Heart right ventricle (tissue), 16 donors: ENCODE measurements at places on chromosomes 3 and 15. TPM values are rescaled to one million over a fixed set of nuclear protein-coding genes. Genes with fewer than 3 reads are reported as not detected.

- DNase-seq, result peak; percentile 55
These were observed 3.4 kb upstream of the RFTN1 start for GRCh38 chr3:16516695-16517481.

DNA sequence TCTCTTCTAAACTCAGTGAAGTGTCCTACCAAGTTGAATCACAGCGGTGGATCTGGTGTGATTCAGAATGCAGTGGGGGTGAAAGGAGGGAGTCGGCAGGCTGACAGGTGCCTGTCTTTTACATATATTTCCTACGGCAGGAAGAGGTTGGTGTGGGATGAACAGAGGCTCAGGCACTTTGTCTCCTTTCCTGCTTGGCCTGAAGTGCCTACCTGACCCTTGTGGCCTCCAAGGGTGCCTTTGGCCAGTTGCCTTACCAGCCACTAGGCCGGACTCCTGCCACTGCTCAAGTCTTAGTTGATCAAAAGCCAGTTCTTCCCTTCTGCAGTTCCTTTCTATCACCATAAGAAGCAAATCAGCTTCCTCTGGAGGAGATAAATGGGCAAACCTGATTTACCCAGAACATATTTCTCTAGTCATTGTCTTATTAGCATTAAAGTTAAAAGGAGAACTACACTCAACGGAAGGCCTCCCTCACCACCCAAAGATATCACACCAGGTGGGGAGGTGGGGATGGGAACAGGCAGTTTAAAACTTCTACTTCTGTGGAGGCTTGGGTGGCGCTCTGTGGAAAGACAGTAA, 52.1 kb downstream of the CRTC3 start:
- no peak for DNase-seq

DNA sequence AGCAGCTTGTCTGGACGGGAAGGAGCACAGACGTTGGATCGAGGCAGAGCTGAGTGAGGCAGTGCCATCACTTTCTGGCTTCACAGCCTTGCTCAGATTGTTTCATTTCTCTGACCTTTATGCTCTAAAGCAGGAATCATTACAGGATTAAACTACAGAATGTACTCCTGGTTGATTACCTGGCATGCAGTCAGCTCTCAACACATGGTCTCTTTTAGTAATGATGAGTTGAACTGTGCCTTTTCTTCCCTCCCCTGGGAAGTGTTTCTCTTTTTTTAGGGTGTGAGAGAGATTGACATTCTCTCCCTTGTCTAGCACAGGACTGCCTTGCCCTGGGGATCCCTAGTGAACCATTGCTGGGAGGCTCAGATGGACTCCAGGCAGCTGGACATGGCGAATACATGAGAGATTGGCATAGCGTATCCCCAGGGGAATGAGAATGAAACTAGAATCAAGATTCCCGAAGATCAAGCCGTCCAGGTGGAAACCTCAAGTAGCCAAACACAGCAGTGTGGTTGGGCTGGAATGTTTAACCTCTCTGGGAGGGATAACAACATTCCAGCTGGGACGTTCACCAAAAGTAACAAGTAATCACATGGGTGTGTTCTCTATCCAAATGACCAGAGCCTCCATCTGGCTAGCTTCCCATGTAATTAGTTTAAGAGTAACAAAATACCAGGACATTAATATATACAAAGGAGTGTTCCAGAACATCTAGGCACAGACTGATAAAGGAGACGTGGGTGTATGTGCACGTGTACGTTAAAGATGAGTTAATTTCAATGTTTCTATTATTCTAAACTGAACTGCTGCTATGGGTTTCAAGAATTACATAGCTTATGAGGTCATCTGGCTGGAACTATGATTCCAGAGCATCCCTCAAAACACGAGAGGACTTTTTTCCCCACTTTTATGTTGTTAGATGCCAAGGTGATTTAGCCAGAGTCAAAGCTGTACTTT, 118.6 kb upstream of the NR2E3 start:
- DNase-seq, result no peak

DNA sequence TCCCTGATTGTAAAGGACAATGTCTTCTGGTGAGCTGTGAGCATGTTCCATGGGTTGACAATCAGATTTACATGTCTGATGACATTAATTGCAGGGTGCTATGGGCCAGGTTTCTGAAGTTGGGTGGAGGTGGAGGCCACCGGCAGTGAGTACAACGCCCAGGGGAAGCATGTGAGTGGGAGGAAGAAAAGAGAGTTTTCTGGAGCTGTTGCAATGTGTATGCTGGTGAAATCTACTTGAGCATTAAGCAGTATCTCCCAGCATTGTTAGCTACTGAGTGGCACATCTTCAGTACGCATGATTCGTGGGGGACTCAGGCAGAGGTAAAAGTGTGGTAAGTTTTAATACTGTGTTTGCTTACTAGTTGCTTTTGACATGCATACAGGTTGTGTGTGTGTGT, 26.6 kb downstream of the TMEM45A start:
- DNase-seq, result no peak

GRCh38 chr3:156792945-156793344, 33.2 kb upstream of the LEKR1 start:
- DNase-seq, result no peak

DNA sequence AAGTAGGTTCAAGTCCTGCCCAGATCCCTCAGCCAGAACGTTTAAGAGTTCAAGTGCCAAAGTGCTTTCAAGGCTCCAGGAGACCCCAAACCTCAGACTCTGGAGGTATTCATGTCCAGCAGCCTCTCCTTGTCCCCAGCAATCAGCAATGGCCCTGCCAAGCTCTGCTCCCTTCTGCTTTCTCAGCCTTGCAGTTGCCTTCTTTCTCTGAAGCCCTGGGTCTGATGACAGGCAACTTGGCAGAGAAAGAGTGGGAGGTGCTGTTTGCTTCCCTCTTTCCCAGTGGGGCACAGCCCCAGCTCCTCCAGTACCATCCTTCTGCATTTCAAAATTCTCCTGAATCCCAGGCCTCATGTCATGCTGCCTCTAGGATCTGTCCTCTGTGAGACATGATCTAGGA, 40.2 kb downstream of the ATP2B2 start:
- no peak for DNase-seq

- no peak for DNase-seq
These were observed 11.2 kb upstream of the CCR8 start for GRCh38 chr3:39318301-39318700.

GRCh38 chr3:147361454-147362420, 44.6 kb downstream of the ZIC4 start:
- no peak for DNase-seq

DNA sequence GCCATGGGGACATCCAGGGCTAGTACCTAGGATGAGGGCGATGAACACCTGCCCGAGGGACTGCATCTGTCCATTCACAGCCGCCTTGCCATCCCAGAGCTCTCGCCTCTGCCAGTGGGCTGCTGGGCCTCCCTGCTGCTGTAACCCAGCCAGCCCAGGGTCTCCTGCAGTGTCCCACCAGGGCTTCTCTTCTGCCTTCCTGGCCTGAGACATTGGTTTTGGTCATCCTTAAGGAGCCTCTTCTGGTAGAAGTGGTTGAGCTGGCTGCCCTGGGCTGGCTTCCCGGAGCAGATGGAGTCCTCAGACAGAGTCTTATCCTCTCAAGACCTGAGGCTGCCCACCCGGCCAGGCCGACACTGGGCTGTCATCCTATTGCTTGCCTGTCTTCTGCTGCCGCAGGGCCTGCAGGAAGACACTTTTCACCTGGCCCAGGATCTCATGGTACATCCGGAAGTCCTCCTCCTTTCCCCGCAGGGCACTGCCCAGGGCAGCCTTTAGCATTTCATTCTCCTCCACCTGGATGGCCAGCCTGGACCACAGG, 6.1 kb upstream of the HHATL start:
- no peak for DNase-seq

DNA sequence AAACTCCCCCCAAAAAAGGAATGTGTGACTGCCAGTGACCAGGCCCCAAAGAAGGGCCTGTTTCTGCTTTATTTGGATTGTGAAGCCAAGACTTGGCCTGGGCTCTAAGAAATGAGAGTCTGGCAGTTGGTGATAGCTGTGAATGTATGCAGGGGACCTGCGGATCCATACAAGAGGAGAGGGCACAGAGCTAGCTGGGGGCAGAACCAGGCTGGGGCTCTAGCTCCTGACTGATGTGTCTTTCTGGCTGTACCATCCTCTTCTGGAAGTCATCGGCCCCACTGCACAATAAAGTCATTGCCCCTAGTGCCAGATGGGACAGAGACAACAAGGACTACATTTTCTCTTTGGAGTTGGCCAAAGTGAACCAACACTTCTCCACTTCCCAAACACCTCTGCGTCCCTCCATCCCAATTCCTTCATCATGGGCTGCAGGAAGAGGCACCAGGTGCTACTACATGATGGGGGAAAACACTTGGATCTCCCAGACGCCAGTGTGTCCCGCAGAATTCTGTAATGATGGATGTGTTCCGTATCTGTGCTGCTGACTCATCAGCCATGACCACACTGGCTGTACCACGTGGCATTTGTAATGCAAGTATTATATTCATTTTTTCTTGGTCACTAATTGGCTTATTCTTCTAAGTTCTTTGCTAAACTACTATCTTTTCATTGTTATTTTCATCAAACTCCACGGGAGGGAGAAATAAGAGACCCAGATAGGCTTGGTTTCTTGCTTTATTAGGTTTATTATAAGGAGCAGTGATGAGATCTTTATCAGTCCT, 1.7 kb upstream of the PLA2G4F start:
- DNase-seq, result no peak

- no peak for DNase-seq
These were observed 16.6 kb downstream of the SCAANT1 start for GRCh38 chr3:63895422-63896189.

DNA sequence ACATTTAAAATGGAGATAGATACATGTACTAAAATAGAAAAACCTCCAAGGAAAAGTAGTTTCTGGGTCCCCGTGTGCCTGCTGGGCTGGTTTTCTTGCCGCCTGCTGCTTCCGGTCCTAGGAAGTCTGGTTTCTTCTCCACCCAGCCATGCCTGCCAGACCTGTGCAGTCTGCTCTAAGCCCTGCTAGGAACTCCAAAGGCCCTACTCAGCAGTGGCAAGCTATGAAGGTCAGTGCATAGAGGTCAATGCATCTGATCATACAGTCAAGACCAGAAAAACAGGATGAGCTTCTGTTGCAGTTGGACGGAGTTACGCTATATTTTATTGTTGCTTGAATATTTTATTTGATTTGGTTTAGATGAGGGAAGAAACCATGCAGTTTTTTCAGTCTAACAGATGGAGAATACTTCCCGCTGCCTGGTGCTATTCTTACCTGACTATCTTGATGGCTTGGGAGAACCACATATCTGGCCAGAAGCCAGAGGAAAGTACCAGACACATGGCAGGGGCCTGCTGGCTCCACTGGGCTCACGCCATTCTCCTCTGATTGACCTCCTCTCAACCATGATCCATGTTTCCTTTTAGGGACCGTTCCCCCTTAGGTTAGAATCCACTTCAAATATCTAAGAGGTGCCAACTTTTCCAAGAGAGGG, 226.8 kb upstream of the ST8SIA2 start:
- DNase-seq, result peak; percentile 64

The TGM4 gene
- not detected for total RNA-seq

The EPHA3 gene
- total RNA-seq, result 5.4 TPM

The ARMC8 gene
- total RNA-seq, result 28.2 TPM

The GRK7 gene
- not detected for total RNA-seq

The GPR149 gene
- total RNA-seq, result not detected

The MYRIP gene
- total RNA-seq, result 2.0 TPM
